ENCODE measurements at places on chromosomes 12 and 14.

- DNase-seq, result no peak
These were observed 7.8 kb downstream of the BHLHE41 start for GRCh38 chr12:26116829-26117715.

DNA sequence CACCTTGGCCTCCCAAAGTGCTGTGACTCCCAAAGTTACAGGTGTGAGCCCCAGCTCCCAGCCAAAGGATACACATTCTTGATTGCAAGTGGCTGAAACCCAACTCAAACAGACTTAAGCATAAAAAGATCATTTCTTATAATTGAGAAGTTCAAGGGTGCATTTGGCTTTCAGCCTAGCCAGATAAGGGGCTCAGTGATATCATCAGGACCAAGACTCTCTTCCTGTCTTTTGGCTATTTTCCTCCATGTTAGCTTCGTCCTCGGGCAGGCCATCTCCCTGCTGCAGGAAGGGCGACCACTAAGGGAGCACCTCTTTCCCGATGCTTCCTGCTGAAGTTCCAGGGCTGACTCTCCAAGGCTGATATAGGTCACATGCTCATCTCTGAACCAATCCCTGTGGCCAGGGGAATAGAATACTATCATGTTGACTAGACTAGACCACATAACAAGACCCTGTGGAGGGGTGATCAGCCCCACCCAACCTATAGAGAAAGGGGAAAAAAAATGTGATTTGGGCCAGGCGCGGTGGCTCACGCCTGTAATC lies 9.8 kb upstream of the KRT8 start:
- DNase-seq, result no peak

DNA sequence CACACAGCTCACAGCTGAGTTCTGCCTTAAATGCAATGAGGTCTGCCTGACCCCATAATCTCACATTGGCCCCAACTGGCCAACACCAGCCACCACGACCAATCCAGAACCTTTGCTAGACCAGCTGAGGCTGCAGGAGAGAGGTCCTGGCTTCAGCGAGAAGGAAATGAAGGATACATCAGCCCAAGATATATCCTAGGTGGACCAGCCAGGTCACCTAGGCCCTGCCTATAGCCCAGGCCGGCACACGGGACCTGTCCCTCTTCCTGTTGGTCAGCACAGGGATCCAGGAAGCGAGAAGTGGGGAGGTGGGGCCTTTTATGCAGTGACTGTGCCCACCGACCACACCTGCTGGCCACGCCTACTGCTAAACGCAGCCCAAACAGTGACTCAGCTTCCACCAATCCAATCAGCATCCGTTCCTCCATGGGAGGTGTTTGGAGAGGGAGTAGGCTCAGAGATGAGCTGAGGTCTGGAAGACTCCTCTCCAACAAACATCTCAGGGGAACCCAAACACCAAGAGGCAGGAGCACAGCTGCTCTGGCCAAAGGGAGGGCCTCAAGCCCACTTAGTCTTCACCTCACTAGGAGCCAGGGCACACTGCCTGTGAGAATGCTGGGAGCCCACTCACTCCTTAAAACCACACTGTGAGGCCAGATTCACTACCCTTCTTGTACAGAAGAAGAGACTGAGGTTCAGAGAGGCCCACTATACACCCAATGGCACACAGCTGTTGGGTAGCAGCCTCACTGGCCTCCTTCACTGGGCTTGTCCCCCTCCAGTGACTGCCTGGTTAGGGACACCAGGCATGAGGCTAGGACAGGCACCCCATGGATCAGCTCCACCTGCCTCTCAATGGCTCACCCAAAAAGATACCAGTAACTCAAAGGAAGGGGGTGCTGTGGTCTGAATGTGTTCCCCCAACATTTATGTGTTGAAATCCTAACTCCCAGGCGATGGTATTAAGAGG lies 51.3 kb upstream of the PPP2R5C start:
- DNase-seq, result no peak

DNA sequence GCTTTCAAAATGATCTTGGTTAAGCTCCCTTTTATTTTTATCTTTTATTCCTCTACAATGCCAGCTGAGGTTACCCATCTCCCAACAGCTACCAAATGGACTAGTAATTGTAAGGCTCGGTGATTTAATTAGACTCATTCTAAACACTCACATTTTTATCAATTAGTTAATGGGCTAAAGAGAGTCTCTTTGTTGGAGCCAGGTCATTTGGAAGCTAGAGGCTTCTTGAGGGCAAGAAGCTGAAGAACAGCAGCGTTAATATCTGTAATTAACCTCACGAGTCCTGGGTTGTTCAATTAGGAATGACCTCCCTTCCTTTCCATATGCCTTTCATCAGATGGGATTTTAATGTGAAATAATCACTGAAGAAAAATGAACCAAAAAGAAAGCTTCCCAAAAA lies 56.9 kb downstream of the OTX2 start:
- no peak for DNase-seq

DNA sequence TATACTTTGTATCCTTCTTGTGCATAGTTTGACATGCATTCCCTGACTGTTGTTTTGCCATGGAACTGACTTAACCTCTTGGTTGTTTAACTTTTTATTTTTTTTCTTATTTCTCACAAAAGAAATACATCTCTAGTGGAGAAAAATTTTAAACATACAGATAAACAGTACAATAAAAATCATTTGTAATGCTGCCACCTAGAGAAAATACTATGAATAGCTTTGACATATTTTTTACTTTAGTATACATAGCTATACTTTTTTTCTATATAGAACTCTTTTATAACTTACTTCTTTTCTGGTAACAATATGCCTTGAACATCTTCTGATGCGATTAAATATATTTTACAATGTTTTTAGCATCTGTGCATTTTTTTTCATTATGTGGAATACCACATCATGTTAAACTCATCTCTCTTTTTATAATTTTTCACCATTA lies 184.5 kb downstream of the AKAP6 start:
- DNase-seq, result no peak

DNA sequence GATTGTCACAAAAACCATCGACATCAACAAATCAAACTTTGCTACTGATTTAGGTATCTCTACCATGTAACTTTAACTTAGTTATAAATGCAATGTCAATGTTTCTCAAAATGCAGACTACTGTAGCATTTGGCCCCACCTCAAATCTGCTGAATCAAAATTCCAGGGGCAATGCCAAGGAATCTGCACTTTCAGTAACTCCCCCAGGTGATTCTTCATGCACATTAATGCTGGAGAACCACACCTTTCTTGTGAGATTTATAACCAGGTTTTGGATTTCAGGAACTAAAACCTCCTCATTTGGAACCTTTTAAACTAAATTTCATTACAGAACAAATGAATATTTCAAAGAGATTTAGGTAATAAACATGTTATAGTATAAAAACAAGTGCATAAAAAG lies 4.9 kb downstream of the ATP2B1 start:
- no peak for DNase-seq

DNA sequence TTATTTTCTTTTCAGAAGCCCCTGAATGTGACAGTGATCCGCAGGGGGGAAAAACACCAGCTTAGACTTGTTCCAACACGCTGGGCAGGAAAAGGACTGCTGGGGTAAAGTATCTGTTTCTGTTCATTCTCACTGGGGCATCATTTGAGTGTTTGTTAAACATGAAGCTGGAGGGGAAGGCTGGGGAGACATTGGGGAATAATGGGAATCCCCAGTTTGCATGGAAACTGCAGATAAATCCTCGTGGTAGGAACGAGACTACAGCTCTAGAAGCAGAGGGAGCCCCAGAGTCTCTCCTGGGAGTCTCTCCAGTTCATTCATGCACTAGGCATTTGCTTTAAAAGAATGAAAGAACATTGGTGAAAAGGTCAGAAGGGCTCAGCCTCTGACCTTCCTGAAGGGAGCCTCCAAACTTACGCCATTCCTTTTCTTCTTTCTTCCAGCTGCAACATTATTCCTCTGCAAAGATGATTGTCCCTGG lies 2.5 kb upstream of the CFAP251 start:
- no peak for DNase-seq

GRCh38 chr14:75438486-75439080 lies 10.8 kb downstream of the JDP2 start:
- DNase-seq, result no peak

DNA sequence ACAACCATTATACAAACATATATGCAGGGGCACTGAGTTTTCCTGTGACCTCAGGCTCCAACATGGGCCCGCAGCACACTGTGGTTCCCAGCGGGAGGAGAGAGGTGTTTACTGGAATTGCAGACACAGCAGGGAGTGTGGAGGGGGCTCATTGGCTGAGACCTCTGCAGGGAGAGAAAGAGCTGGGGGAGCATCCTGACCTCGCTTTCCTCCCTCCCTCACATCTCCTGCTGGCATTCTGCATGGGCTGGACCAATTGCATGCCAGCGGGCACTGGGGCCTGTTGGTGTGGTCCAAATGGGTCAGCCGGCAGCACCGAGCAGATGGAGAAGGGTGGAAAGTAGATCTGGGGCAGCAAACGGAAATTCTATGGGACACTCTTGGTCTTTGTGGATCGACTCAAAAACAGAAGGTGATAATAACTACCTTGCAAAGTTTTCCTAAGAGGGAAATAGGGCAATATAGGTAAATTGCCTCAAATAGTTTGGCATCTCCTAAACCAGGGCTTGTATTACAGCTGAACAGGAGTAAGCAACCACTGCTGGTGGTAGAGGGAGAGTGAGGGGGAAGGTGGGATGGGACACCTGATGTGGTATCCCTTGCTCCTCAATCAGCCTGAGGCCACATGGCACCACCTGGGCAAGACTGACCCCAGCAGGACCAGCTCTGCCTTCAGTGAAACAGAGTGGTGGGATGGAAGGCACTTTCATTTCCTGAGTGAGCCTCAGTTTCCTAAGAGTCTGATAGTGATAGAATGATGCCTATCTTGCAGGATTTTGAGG lies 86.9 kb downstream of the NTF3 start:
- no peak for DNase-seq

- no peak for DNase-seq
These were observed 384.5 kb downstream of the SEC23A start for GRCh38 chr14:38718519-38718918.

- no peak for DNase-seq
These were observed 18.9 kb upstream of the CD27 start for GRCh38 chr12:6425590-6426531.

GRCh38 chr12:1281683-1282366 lies 290.8 kb downstream of the ERC1 start:
- no peak for DNase-seq

DNA sequence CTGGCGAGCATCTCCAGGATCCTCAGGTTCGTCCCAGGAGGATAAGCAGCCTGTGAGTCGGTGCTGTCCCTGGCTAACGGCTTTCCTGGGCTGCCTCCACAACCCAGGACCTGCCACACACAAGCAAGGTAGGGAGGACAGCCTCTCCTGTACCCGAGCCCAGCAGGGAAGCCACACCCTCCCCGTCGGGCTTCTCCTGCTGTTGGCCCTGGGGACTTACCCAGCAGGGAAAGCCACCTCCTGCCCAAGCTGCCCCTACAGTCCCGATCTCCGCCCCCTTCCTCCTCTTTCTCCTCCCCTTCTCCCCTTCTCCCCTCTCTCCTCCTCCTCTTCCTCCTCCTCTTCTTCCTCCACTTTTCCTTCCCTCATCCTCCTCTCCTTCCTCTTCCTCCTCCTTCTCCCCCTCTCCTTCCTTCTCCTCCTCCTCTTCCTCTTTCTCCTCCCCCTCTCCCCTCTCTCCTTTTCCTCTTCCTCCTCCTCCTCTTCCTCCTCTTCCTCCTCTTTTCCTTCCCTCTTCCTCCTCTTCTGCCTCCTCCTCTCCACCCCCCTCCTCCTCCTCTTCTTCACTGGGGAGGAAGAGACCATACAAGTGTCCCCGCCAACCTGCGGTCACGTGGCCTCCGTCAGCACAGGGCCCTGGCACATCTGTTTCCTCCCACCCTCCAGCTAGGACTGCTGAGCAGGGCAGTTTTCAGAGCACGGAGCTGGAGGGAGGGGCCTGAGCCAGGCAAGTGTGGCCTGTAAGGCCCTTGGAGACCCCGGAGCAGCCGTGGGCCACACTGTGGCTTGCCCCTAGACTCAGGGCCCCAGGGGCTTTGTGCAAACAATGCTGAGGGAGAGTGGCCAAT lies 17.3 kb upstream of the RFLNA start:
- no peak for DNase-seq

DNA sequence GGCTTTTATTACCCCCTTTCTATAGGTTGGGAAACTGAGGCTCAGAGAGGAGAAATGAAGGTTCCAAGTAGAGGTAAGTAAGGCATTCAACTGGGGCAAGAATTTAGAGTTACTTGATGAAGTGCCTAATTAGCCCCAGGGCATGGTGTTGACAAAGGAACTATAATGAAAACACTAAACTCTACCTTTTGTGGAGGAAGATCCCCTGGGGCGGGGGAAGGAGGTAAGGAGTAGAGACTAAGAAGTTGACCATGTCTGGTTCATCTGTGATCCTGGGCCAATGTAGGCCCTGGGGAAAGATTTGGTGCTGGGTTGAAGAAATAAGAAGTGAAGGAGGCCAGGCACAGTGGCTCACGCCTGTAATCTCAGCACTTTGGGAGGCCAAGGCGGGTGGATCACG lies 16.2 kb upstream of the COX6A1 start:
- DNase-seq, result no peak

DNA sequence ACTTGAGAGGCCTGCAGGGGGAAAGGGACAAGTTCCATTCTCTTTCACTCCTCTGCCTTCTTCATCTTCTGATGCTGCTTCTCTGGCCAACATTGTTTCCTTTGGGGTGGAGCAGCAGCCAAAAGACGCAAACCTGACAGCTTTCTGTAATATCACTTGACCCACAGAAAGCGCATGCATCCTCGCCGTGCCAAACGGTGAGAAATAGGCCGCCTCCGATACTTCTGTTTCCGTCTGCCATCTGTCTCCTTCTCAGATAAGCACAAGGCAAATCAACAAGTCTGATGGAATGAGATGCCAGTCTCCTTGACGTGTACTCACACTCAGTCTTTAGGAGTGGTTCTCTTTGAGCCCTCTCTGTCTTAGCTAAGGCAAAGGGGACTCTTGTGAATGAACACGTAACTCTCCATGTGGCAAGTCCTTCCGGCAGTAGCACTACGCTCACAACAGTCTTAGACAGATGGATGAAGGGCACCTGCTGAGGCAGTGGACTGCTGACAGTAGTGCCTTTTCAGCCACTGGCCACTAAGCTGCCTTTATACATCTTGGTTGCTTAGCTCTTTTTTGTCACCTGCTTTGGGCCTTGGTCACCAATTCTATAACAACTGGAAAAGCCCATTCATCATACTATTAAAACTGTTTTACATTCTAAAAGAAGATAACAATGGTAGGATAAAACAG lies 214.1 kb downstream of the FBXL14 start:
- DNase-seq, result no peak

- DNase-seq, result no peak
These were observed 247.4 kb downstream of the GALC start for GRCh38 chr14:87745507-87746118.

GRCh38 chr14:105023144-105023543 lies 2.3 kb upstream of the CDCA4 start:
- no peak for DNase-seq

GRCh38 chr12:131672311-131672940 lies 38.5 kb upstream of the SFSWAP start:
- no peak for DNase-seq

GRCh38 chr14:71586131-71586897 lies 345.9 kb upstream of the RGS6 start:
- no peak for DNase-seq

DNA sequence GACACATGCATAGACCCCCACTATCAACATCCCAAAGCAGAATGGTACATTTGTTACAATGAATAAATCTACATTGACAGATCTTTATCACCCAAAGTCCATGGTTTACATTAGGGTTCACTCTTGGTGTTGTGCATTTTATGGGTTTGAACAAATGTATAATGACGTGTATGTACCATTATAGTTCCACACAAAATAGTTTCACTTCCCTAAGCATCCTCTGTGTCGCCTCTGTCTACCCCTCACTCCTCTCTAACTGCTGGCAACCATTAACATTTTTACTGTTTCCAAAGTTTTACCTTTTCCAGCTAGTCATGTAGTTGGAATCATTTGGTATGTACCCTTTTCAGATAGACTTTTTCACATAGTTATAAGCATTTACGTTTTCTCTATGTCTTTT lies 69.5 kb upstream of the LMO3 start:
- DNase-seq, result no peak

All from activated CD8-positive, alpha-beta memory T cell treated with anti-CD3 and anti-CD28 coated beads for 48 hours (primary cell).